ENCODE measurements at places on chromosomes 2 and 18.

DNA sequence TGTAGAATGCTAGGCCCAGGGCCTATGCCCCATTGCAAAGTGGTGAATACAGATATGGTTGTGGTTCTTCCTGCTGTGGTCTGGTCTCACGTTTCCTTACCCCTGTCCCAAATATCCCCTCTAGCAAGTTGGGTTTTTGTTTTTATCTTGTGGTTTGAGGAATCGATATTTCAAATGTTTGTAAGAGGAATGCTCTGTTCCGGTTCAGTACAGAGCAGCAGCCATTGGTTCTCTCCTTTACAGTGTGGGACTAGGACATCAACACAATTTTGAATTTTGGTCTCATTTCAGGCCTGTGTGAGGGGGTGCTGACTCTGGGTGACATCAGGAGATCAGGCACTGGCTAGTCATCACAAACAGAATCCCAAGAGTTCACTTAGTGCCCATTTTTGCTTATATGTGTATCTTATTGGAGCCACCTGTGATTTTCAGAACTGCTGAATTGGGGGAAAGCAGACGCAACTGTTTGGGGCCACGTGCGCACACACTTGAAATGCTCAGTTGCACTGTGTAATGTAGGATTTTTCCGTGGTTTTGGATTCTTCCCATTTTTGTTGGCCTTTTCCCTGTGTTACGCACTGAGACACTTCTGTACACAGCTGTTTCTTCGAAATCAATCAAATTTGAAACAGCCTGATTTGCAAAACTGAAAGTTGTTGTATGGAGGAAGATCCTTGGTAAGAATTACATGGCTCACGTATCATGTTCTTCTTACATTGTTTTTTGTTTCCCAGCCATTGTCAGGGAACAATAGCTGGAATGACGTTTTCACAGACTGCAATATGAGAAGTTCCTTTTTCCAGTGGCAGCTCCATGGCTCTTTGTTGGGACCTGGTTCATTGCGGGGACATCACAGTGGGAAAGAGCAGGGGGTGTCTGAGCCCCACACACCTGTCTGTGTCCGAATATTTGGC, 8.6 kb downstream of the SH3BP4 start:
- peak; percentile 66 for DNase-seq

- peak; percentile 51 for DNase-seq
Observed at GRCh38 chr2:226121046-226121738, 678.4 kb downstream of the IRS1 start.

DNA sequence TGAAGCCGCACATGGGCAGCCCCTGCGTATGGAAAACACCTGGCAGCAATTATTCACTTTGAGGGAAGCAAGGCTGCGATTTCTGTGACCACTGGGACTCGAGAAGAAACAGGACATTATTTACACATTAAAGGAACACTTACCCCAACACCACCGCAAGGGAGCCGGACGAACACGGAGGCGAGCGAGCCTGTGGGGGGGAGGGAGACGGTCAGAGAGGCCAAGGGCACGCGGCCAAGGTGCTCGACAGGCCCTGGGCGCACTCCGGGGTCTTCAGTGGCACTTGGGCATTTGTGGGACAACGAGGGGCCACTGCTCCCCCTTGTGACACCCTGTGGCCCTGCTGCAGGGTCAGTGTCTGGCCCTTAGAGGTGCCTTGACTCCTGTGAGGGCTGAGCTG, 247.0 kb downstream of the TWIST2 start:
- no peak for DNase-seq

GRCh38 chr2:85255456-85255812, 72.4 kb downstream of the TGOLN2 start:
- DNase-seq = no peak

- DNase-seq = no peak
Observed at GRCh38 chr2:88396209-88396608, 56.3 kb downstream of the FOXI3 start.

DNA sequence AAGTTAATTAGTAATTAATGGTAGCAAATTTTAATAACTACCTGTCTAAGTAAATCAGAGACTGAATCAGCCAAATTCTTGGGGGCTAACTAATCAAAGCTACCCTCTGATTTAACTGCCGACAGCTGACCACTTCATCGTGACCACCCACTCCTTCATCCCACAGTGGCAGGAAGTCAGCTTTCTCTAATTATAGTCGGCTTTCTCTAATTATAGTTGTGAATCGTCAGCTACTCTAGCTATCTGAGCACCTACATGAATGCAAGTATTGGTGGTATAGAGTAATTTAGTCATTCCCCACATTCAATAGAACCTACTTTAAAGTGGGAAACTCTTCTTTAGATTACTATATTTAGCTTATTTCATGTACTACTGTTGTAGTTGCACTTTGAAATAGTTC, 185.5 kb downstream of the PTGR3 start:
- no peak for DNase-seq

DNA sequence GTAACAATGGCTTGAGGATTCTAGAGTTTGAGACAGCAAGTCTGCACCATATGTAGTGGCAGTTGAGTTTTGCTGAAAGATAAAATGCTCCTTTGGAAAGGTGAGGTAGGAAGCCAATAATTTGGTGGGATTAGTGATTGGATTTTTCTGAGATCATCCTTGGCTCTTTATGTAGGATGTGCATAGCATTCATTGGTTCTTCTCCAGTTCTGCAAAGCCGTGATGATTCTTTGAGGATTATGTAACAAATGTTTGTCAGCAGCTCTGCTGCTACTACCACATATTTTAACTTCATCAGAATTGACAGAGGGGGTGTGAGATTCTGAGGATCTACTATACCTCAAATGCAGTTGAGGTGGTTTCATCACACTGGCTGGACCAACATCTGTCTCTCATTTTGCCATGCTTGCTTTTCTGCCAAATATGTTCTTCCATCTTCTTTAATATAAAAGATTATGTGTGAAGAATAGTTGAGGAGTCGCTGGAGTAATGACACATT, 188.9 kb upstream of the RASGRP3 start:
- peak; percentile 73 for DNase-seq

Data from fibroblast of skin of right biceps (primary cell).